ENCODE measurements at places on chromosomes 12 and 14.
A peak's percentile ranks its signal among the peaks of the same experiment; 100 is the strongest.

DNA sequence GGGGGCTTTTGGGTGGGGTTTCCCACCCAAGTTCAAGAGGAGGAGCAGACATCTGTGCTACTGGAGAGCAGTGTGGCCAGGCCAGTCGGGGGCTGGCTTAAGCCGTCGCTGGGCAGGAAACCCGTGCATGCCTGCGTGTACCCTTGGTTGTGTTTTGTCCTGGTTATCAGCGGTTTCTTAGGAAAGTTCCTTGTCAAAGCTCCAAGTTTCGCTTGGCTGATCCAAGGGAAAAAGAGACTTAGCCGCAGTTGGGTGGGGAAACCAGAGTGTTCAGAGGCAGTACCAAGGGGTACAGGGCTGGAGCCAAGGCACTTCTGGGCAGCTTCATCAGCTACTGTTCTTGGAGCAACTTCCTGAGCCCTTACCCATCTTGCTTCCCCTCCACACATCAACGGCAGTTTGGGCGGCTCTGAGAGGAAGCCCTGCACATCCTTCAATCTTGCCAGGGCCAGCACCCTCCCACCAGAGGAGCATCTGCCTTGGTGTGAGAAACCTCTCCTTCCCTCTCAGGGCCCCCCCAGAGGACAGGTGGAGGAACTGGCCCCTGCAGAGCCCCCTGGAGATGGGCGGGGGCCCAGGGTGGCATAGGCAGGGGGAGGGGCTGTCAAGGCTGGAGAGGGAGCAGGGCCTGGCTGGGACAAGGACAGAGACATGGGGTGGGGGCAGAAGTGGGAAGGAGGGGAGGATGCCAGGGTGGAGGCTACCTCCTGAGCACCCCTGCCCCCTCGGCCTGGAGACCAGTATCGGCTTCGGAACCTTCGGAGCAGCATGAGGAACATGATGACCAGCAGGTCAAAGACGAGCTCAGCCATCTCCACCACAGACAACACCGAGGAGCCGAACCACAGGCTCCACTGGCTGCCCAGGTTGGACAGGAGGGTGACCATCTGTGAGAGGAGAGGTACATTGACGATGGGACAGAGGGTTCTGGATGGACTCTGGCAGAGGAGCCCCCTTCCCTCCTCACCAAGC lies 5.8 kb upstream of the TNFRSF1A start:
- no peak for DNase-seq

DNA sequence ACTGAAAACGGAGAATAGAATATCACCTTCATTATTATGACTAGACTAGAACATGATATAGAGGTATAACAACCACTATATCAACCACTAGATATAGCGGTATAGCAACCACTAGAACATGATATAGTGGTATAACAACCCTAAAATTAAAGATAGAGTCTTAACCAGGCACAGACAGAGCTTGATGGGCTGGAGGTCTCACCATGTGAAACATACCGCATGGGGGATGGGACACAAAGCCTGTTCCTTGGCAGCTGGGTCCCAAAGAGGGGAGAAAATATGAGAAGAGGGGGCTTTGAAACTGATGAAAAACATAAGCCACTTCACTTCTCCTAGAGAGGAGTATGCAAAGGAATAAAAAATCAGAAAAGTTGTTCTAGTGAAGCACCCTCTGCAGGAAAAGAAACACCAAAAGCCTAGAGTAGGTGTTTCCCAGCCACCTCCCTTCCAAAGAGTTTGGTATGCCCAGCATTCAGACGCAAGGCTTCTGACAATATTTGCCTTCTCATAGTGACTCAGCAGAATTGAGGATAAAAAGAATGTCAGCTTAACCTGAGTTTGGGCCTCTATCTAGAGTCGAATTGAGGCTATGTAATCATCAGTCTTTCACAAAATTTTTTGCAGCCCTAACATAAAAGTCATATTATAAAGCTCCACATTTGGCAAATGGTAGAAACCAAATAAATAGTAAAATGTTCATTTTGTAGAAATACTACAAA lies 316.4 kb downstream of the NOVA1 start:
- DNase-seq: peak; percentile 33

DNA sequence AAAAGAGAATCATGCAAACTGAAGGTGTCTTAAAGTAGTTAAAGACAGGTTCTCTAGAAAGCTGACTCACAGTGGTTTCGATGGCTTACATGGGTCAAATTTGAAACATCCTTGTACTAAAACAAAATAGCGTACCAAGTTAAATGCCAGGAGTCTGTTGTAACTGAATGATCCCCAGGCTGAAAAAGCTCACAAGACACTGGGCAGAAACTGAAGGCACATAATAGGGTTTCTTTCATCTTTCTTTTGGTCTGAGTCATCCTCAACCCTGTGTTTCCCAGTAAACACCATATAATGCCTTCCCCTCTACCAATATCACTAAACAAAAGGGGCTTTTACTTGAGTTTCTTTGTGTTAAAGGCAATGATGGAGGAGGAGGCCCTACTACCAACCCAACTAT lies 12.8 kb downstream of the ZFYVE1 start:
- DNase-seq: no peak

GRCh38 chr12:55681142-55682077 lies 26.3 kb downstream of the ITGA7 start:
- peak; percentile 97 for DNase-seq

DNA sequence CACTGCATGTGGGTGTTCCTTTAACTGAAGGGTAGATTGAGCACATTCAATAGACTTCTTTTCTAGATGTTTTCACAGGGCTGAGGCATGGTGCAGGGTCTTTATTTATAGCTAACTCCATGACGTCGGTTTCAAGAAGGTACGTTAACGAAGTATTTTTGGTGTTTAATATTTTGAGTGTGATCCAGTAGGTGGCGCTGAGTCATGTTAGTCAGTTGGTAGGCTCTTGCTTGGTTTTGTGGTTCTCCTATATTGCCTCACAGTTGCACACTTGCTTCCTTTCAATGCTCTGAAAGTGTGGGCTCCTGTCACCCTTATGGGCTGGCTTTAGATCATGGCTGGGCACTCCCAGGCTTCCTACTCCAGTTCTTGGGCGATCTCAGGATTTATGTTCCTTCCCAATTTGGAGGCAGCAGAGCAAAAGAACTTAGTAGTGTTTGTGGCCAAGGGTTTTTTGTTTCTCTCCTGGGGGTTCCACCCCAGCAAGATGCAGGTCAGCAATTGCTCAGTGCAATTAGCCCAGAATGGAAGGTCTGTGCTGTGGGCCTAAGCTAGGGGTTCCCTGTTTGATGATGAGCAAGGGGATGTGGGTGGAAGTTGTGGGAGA lies 471.6 kb upstream of the FOXG1 start:
- DNase-seq: peak; percentile 19

DNA sequence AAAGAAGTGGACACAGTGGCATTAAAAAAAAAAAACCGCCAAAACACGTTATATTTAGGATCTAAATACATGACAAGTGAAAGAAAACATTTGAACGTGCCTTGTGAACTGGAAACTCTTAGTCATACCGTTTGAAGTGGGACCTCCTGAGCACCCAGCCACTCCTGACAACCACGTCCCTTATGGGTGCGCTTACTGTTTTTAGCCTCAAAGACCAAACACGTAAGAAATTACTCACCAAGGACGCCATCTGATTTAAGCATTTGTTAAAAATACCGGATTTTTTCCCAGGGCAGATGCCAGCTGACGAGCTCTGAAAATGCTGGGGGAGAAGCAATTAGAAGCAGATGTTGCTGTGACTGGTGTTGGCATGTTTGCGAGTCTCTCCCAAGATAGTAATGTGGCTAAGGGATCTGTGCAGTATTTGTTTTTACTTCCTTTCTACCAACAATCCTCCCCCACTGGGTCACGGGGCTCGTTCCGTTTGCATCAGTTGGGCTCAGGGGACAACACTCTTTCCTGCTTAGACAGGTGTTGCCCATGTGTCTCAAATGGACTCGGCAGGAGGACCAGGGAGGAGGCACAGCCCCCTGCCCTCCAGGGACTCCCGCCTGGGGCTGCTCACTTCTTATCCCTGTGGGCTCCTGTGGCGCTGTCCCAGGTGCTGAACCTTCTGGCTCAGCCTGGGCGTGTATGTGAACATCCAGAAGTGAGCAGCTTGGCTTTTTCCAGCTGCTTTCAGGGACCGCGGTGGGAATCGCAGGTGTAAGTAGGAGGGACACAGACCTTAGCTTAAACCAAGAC lies 101.0 kb downstream of the BEGAIN start:
- DNase-seq: peak; percentile 48

- no peak for DNase-seq
Observed at GRCh38 chr14:87034680-87035079, 958.3 kb downstream of the GALC start.

GRCh38 chr12:20620261-20620660 lies 74.9 kb upstream of the SLCO1C1 start:
- no peak for DNase-seq

- no peak for DNase-seq
Observed at GRCh38 chr14:72292689-72293024, 360.4 kb downstream of the RGS6 start.

- DNase-seq: no peak
Observed at GRCh38 chr12:8779862-8780261, 42.6 kb upstream of the A2ML1 start.

GRCh38 chr14:54147282-54147681 lies 190.7 kb upstream of the BMP4 start:
- no peak for DNase-seq

GRCh38 chr12:130565189-130565588 lies 150.9 kb downstream of the RIMBP2 start:
- DNase-seq: no peak

- DNase-seq: peak; percentile 70
Observed at GRCh38 chr12:50055831-50056638, 1.4 kb upstream of the ASIC1 start.

GRCh38 chr14:28467611-28468010 lies 299.0 kb upstream of the FOXG1 start:
- no peak for DNase-seq

DNA sequence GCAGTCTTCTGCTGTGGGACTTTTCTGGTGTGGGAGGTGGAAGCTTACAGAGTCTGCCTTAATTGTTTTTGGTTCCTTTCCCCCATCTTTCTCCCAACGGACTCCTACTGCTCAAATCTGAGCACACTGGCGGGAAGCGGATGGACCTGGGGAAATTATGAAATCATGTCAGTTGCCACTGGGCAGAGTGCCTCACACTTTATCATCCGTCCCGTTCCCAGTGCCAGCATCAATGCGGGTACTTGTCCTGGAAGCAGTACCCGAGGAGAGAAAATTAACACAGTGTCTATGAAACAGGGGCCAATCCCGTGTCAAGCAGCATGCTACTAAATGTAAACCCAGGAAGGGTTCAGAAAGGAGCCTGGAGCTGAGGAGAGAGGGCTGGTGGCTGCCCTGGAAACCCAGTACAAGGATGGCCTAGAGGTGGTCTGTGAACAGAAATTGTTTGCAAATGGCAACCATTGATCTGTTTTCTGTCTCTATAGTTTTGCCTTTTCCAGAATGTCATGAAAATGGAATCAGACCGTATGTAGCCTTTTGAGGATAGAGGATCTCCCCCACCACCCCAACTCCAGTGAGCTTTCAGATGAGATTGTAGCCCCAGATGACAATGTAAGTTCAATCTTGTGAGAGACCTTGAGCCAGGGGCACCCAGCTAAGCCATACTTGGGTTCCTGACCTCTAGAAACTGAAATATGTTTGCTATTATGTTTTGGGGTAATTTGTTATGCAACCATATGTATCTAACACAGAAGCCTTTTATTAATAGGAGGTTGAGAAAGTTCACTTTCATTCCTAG lies 908 bp upstream of the CDKL1 start:
- DNase-seq: peak; percentile 15

- DNase-seq: no peak
Observed at GRCh38 chr12:123469978-123470377, 12.0 kb downstream of the SNRNP35 start.

- DNase-seq: no peak
Observed at GRCh38 chr12:128627659-128628058, 196.1 kb downstream of the SLC15A4 start.

DNA sequence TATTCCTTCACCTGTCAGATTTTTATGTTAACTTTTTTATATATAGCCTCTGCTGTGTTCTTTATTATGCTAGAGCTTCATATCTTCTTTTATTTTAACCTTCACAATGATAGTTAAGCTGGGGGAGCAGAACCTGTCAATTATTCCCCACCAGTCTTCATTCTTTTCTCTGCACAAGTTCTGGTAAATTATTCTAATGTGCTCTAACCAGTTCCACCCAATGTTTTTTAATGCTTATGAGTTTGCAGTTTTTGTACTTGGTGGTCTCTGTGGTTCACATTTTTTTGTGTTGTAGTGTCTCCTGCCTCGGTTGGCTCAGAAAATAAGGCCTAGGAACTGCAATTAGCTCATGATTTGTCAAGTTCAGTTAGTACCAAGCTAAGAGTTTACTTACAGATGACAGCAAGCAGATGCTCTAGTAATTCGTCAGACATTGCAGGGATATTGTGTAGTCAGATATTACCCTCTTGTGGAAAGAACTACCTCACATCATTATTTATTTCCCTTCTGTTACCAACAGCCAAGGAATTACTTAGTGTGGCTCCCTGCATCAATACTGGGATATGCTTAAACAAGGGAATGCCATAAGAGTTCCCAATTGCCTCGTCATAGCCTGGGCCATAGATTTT lies 14.5 kb downstream of the DYRK2 start:
- DNase-seq: no peak

DNA sequence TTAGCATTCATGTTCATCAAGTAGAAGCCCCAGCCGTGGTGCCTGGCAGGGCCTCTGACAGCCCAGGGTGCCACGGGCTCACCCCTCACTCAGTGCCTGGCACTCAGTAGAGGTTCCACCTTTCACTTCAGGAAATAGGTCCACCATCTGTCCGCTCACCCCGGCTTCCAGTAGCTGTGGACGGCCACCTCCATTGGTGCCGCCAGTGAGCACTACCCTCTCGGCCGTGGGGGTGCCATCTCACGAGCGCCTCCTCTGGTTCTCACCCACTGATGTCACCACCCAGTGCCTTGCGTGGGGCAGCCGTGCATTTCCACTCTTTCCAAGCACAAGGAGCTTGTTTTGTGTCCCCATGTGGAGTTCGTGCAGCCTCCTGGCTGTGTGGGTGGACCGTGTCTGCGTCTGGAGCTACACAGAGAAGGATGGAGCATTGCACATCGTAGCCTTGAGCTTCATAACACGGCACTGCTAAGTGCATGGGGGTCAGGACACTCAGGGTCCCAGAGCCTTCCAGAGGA lies 41.0 kb upstream of the MMP17 start:
- no peak for DNase-seq

DNA sequence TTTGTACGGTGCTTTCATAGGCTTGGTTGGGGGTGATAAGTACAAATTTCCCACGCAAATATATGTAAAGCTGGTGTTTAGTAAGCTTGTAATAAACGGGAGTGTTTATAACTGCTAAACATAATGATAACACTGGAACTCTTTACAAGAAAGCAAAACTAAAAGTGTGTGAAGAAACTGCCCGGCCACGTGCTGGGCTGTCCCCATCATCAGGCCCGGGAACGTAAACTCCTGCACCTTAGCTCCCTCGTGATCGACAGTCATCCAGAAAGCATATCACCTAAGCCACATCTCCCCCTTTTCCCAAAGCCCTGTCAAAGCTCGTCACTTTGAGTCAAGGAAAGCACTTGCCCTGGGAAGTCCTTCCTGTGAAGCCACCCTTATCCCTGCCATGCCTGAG lies 18.0 kb upstream of the PARP11 start:
- no peak for DNase-seq

GRCh38 chr14:74085047-74085637 lies 386 bp downstream of the LIN52 start:
- DNase-seq: peak; percentile 51

- DNase-seq: peak; percentile 69
Observed at GRCh38 chr12:79681008-79681590, 9.7 kb downstream of the PAWR start.
